ENCODE measurements at places on chromosomes 1 and 21.

DNA sequence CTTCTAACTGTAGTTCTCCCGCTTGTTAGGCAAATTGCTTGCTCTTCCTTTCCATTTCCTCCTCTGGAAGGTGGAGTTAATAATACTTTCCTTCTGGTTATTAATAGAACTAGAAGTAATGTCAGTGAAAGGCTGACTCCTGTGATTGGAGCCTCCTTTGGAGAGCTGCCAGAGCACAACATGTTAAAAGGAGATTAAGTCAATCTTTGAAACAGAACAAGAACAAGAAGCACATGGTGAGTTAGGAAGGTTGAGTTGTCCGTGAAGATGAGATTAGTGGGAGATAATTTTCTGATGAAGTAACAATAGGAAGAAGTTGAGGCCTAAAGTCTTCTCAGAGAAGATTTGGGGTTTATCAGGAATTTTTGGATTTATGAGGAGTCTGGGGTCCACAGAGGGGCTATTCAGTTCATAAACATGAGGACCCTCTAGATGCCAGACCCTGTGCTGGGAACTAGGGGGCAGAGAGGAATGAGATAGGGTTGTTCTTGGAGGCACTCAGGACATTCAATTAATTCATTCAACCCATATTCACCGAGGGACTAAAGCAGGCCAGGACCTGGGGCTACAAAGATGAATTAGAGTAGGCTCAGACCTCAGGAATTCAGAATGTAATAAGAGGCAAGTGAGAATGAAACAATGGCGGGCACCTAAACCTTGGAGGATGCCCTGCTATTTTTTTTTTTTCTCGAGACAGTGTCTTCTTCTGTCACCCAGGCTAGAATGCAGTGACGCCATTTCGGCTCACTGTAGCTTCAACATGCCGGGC, 40.7 kb upstream of the DHCR24 start:
- no peak for DNase-seq

DNA sequence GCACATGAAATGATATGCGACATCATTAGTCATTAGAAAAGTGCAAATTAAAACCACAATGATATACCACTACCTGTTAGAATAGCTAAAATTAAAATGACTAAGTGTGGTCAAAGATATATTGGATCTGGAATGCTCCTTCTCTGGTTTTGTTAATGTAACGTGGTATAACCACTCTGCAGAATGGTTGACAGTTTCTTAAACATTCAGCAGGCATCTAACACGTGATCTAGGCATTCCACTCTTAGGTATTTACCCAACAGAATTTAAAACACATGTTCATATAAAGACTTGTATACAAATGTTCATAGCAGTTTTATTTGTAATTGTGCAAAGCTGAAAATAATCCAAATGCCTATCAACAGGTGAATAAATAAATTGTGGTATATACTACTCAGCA, 165.0 kb upstream of the PLXNA2 start:
- DNase-seq, result no peak

DNA sequence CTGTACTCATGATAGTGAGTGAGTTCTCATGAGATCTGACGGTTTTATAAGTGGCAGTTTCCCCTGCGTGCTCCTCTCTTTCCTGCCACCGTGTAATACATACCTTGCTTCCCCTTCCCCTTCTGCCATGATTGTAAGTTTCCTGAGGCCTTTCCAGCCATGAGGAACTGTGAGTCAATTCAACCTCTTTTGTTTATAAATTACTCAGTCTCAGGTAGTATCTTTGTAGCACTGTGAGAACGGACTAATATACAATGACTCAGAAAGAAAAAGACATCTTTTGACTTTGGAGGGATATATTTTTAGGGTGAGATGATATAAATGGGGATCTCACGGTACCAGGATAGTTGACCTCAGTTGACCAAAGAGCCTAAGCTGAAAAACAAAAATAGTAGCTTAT, 74.7 kb upstream of the BACH1 start:
- DNase-seq, result no peak

GRCh38 chr1:101920577-101920976, 76.1 kb downstream of the OLFM3 start:
- DNase-seq, result no peak

Data from stimulated activated naive CD4-positive, alpha-beta T cell treated with Interleukin-2 at 50 U/mL for 16 hours (primary cell).